ENCODE measurements at places on chromosomes 4 and X.
A peak's percentile ranks its signal among the peaks of the same experiment; 100 is the strongest.

DNA sequence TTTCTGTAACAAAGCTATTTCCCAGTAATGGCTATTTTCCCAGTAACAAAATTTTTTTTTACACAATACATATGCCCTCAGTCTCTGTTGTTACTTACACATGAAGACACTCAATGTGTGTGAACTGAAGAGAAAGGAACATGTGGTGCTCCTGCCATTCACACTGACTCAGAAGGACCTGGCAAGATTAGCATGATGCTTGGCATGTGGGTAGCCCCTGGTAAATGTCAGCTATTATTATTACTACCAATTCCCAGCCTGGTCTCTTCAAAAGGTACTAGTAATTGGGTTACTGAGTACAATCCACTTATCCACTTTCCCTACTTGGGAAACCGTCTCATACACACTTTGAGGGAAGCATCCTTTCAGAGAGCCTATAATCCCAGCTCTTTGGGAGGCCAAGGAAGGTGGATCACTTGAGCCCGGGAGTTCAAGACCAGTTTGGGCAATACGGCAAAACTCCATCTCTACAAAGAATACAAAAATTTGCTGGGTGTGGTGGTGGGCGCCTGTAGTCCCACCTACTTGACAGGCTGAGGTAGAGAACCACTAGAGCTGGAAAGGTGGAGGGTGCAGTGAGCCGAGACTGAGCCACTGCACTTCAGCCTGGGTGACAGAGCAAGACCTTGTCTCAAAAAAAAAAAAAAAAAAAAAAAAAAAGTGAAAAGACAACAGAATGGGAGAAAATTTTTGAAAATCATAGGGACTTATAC is 14.6 kb downstream of the RBBP7 start:
- no peak for DNase-seq

GRCh38 chr4:139908636-139909437 is 243.2 kb downstream of the MGST2 start:
- DNase-seq, result no peak

DNA sequence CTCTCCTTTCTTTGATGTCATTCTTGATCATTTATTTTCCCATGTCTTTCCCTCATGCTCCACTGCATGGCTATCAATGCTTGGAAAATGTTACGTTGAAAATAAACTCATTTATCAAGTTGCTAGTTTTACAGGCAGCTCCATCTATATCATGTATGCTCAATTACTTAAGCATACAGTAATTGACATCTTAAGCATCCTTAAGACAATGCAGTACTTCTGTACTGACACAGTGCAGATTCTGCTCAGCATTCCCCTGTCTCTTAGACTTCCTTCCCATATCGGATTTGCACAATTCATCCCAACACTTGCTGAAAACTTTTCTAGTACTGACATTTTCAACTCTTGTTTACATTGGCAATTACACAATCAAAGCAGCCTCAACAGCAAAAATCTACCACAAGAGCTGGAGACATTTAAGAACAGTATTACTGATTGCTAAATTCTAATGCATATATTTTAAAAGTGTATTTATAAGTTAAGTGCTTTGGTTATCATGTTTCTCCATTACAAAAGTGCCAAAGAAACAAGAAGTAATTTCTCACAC is 165.6 kb downstream of the ATP10D start:
- no peak for DNase-seq

DNA sequence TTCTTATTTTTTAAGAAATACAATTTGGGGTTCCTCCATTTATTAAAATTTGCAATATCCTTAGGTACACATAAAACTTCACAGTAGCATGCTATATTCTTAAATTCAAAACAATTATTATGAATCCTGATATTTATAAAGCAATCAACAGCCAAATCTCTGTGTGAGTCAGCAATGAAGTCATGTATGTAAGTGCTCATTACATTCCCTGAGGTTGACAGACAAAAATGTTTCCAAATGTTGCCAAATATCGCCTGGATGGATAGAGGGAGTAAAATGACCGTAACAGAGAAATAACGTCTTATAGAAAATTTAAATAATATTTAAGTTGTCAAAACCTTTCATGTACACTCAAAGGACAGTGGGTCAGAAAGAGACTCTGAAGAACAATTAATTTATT is 220.0 kb downstream of the PCDH18 start:
- DNase-seq, result no peak

DNA sequence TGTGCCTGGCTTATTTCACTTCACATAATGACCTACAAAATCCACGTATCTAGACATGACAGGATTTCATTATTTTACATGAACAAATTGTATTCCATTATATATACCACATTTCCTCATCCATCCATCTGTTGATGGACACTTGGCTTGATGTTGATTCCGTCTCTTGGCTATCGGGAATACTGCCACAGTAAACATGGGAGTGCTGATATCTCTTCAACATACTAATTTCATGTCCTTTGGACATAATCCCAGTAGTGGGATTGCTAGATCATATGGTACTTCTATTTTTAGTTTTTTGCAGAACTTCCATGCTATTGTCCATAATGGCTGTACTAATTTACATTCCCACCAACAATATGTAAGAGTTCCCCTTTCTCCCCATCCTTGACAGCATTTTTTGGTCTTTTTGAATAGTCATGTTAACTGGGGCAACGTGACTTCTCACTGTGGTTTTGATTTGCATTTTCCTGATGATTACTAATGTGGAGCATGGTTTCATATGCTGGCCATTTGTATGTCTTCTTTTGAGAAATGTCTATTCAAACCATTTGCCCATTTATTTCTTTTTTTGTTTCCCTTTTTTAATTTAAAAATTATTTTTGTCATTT is 68.9 kb downstream of the HTRA3 start:
- no peak for DNase-seq

- DNase-seq, result no peak
Observed at GRCh38 chrX:40947276-40947675, 138.0 kb upstream of the USP9X start.

- DNase-seq, result no peak
Observed at GRCh38 chr4:89101256-89102161, 9.8 kb upstream of the TIGD2 start.

- no peak for DNase-seq
Observed at GRCh38 chrX:2696698-2697215, 5.7 kb downstream of the CD99 start.

- peak; percentile 69 for DNase-seq
Observed at GRCh38 chr4:87540146-87541058, 11.2 kb upstream of the SPARCL1 start.

- no peak for DNase-seq
Observed at GRCh38 chr4:173466101-173466500, 63.9 kb downstream of the HAND2 start.

- DNase-seq, result no peak
Observed at GRCh38 chr4:11564021-11564420, 135.3 kb upstream of the HS3ST1 start.

DNA sequence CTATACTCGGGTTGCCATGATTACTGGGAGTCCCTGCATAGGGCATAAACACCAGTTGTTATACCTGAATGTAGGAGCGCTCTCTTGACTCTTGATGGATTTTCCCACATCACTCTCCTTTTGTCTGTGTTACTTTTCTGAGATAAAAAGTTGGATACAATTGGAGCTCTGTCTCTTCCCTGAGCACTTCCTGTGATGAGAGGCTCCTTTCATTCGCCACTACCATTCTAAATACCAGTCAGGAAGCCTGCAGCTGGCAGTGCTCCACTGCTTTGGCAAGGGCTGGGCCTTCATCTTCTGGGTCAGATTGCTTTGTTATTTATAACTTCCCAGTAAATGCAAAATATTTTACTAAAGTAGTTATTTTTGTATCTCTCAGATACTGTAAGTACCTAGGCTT is 13.9 kb downstream of the TCEANC start:
- no peak for DNase-seq

DNA sequence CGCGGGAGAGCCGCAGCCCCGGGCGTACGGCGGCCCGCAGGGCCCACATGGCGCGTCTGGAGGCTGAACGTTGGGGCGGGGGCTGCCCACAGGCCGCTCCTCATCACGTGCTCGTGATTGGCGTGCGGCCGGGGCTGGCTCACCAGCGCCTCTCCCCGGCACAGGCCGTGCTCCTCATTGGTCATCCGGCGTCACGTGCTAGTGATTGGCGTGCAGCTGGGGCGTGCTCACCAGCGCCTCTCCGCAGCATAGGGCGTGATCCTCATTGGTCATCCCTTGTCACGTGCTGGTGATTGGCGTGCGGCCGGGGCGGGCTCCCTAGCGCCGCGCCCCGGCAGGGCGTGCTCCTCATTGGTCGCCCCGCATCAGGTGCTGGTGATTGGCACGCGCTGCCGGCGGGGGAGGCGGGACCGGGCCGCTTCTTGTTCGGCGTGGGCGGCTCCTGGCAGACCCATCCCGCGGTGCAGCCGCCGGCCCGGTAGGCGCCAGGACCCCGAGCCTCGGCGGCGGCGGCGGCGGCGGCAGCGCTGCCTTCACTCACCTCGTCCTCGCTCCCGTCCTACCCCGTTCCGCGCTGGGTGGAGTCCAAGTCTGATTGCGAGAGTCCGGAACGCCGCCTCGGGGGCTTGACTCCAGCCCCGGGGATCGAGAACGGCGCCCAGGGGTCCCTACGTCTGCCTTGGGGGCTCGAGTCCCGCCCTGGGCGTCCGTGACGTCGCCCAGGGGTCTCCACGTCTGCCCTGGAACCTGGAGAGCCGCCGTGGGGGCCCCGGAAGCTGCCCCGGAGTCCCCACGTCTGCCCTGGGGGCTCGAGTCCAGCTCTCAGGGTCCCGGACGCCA is at the start of gene GTPBP6:
GTPBP6 (minus strand) TSS at position 58 of the 840 bp plus-strand sequence; CDS start at position 49, 9 bp downstream.
- peak; percentile 100 for DNase-seq

DNA sequence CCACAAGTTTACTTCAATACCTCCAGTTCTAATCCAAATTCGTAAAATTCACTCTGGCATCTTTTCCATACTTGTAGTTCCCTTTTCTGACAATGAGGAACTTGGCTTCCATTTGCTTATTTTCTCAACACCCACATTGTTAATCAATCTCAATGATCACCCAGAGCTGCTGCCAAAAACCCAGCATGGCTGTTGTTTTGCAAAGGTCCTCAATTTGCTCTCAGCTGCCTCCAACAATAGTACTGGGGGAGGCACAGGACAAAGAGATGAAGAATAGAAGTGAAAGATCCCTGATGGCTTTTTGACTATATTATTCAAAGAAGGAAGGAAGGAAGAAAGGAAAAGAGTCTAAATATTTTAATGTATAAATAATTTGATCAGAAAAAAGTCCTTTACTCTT is 847.8 kb downstream of the RAPGEF2 start:
- no peak for DNase-seq

DNA sequence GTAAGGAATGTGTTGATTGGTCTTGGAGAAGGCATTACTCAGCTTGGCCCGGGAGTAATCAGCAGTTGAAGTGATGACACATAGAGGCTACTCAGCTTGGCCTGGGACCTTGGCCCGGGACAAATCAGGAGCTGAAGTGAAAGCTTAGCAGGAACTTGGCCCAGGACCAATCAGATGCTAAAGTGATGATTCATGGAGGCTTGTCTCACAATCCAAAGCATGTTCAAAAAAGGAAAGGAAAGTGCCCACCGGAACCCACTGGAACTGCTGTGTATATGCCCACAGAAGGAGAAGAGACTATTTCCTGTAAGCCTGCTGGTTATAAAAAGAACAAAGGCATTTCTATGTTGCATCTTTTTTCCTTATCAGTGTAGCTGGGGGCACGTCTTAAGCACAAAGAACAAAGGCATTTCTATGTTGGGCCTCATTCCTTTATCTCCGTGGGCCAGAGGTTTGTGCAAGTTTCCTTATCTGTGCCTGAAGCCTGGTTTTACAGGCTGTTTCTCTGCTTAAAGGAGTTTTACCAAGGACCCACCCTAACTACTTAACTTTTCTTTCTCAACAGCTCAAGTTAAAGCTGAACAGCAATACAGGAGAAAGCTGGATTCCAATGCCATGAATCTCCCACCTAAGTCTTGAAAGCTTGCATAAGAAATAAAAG is 1176.7 kb downstream of the NLGN4X start:
- peak; percentile 72 for DNase-seq

GRCh38 chr4:82017680-82018079 is 356.1 kb downstream of the HNRNPD start:
- no peak for DNase-seq

DNA sequence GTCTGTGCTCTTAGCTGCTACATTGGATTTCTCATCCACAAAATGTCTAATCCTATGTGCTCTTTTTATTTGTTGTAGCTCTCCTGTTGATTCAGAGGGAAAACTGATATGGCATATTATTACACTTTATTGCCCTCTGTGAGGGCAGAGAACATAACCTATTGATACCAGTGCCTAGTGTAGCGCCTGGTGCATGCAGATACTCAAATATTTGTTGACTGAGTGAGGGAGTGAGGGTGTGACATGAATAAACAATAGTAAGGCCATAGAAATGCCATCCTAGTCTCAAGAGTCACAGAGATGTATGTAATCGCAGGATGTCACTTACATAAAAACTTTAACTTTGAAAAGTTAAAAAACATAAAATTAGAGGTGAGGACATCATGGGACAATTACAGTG is 159.1 kb downstream of the SHROOM3 start:
- DNase-seq, result no peak

DNA sequence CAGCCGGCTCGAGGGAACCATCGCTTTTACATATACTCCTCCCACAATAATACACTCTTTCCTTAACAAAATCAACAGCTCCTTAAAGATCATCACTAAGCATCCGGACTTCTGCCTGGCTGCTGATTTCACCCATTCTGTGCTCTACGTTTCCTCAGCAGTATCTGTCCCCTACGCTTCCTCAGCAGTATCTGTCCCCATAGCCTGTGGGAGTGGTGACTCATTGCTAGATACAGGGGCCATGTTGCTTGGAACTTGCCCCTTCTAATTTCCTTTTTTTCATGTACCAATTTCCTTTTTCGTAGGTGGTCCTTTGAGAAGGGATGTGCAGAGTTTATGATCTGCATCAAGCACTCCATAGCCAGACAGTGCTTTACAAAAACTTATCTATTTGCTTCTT is 18.6 kb downstream of the MAP3K15 start:
- DNase-seq, result no peak

DNA sequence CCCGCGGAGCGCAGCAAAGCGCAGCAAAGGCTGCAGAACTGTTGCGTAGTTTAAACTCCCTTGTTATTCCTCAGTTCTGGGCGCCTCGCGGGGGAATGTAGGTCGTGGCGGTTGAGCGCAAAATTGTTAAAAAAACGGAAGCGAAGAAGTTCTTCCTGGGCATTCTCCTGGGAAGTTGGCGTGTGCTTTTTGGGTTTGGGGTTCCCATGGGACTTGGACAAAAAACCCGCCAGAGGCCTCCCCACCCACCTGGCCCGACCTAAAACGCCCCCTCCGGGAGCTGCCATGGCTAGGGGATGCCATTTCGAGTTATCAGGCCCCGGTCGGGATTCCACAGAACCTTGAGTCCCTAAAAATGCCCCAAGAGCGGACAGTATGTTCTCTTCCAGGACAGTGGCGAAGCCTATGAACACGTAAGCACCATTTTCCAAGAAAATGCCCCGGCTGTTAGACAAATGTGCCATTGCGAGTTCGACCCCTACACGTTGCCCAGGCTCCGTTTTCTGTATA is 8.9 kb downstream of the ZIC3 start:
- no peak for DNase-seq

GRCh38 chrX:36609616-36610585 is 398.3 kb upstream of the FAM47C start:
- no peak for DNase-seq

DNA sequence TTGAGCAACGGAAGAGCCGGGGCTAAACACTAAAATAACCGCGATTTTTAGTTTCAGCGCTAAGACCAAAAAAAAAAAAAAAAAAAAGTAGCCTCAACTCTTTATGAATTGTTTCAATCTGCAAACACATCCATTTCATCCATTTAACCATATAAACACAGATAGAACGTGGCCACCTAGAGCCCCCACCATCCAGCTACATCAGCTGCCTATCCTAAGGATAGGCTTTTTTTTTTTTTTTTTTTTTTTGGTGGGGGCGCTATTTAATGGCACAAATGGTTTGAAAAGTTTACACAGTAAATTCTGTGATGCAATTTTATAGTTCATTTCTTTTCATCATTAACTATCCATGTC is 492 bp upstream of the HDAC8 start:
- no peak for DNase-seq

Data from right atrium auricular region (tissue), 2 donors.